ENCODE measurements at places on chromosomes 4 and X.

GRCh38 chrX:49192722-49193328, 6.7 kb upstream of the PRICKLE3 start:
- DNase-seq: no peak

DNA sequence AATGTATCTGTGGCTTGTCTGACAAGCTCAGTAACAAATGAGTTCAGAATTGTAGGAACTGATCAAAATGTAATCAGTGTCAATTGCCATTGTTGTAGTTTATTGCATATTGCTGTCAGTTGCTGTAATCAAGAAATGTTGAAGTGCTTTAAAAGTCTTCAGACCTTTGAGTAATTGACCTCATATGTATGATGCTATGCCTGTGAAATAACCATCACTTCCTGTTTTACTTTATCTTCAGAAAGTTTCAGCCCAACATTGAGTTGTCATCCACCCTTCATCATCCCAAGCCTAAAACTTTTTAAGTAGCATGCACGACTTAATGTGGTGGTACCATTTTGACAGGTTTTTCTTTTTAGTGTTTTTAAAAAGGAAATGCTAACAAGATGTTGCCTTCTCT, 212.4 kb downstream of the ARHGAP10 start:
- DNase-seq: no peak

GRCh38 chrX:37887347-37887746, 40.0 kb upstream of the DYNLT3 start:
- DNase-seq: no peak

DNA sequence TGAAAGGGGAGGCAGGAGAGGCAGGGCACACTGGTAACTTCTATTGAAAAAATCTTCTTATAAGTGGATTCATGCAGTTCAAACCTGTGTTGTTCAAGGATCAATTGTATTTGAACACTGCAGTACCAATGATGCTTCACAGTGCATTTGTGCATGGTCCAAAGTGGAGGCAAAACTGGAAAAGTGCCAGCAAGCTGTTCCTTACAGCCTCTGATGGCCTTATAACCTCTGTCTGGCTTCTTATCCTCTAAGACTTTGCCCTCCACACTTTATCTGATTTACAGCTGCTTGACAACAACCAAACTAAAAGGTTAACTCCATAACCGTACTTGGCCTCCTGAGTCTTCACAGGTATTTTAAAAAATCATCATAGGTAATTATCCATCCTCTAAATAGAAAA, 40.4 kb downstream of the MAGEB17 start:
- no peak for DNase-seq

DNA sequence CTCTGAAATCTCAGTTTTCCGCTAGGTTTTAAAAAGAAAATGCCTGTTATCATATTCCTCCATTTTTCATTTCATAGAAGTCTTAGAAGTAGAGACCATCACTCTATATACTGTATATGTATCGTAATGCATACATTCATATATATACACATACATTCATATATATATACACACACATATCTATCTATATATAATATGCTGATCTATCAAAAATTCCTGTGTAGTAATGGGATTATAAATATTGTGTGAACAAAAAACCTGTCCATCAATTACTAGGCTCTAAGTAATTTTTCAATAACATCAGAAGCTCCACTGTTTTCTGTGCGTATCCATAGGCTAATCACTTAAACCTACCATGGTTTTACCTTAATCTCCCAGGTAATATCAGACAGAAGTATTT, 150.2 kb downstream of the DCHS2 start:
- DNase-seq: no peak

Measured in NCI-H1417 treated with DMSO at 0.1 percent for 48 hours (cell line).